Naive thymus-derived CD8-positive, alpha-beta T cell (primary cell): ENCODE measurements at places on chromosomes 4 and X. TPM values are rescaled to one million over a fixed set of nuclear protein-coding genes. Genes with fewer than 3 reads are reported as not detected.

GRCh38 chr4:140372751-140373327 lies 607 bp upstream of the SCOC start:
- no peak overlapping the region for H3K27ac ChIP-seq
- H3K27me3 ChIP-seq: no peaks in the 10 kb centered on the region
- peak; percentile 12 for DNase-seq
- H3K36me3 ChIP-seq: no peaks in the 10 kb centered on the region

GRCh38 chrX:9829308-9830267 lies 43.4 kb downstream of the SHROOM2 start:
- DNase-seq: no peak
- H3K4me1 ChIP-seq: no peaks in the 10 kb centered on the region
- H3K27me3 ChIP-seq: no peaks in the 10 kb centered on the region

DNA sequence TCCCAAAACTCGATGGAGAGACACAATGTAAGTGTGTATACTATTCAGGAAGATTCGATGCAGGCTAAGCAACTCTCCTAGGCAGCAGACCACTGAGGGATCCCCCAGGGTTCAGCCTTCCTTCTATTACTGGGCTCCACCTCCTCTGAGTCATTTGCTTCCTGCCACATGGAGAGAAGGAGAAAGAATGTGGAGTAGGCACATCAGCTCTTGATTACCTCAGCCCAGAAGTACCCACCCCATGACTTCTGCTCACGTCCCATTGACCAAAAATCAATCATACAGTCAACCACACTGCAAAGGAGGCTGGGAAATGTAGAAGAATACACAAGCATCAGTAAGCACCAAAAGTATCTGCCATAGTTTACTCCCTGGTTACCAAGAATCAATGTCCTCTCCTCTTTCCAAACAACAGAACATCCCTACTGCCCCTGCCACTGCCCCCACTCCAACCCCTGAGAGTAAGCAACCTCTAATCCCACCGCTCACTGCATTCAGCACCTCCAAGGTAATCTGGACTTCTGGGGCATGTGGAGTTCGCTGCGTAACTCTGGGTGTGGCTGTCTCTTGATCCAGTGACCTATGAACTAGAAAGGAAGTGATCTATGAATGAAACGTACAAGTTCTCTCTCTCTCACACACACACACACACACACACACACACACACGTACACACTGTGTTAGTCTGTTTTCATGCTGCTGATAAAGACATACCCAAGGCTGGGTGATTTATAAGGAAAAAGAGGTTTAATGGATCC lies 91.2 kb upstream of the C1QTNF7 start:
- no peaks in the 10 kb centered on the region for H3K4me1 ChIP-seq
- no peak overlapping the region for H3K4me3 ChIP-seq
- no peak for DNase-seq
- H3K27me3 ChIP-seq: peaks cover 3% of the 10 kb centered on the region

- no peaks in the 10 kb centered on the region for H3K27me3 ChIP-seq
- peak overlapping the region; percentile 80 for H3K4me3 ChIP-seq
- no peak for DNase-seq
- peaks cover 65% of the 10 kb centered on the region for H3K4me1 ChIP-seq
- peak overlapping the region; percentile 85 for H3K27ac ChIP-seq
- no peaks in the 10 kb centered on the region for H3K36me3 ChIP-seq
These were observed 1.7 kb downstream of the GALNT7 start for GRCh38 chr4:173170182-173170778.

GRCh38 chrX:23822397-23822796 lies 39.4 kb downstream of the SAT1 start:
- H3K27ac ChIP-seq: no peak overlapping the region
- no peaks in the 10 kb centered on the region for H3K4me1 ChIP-seq
- no peaks in the 10 kb centered on the region for H3K36me3 ChIP-seq
- H3K27me3 ChIP-seq: no peaks in the 10 kb centered on the region
- H3K4me3 ChIP-seq: no peak overlapping the region
- no peak for DNase-seq

Gene SMAD1
- not detected for total RNA-seq

Gene NDST3
- not detected for total RNA-seq

Gene KCNIP4
- total RNA-seq: not detected
